ENCODE measurements at places on chromosomes 1 and 21.

GRCh38 chr1:178091986-178092745, 1.7 kb upstream of the RASAL2 start:
- DNase-seq = no peak

GRCh38 chr1:60224523-60224922, 151.0 kb upstream of the C1orf87 start:
- no peak for DNase-seq

DNA sequence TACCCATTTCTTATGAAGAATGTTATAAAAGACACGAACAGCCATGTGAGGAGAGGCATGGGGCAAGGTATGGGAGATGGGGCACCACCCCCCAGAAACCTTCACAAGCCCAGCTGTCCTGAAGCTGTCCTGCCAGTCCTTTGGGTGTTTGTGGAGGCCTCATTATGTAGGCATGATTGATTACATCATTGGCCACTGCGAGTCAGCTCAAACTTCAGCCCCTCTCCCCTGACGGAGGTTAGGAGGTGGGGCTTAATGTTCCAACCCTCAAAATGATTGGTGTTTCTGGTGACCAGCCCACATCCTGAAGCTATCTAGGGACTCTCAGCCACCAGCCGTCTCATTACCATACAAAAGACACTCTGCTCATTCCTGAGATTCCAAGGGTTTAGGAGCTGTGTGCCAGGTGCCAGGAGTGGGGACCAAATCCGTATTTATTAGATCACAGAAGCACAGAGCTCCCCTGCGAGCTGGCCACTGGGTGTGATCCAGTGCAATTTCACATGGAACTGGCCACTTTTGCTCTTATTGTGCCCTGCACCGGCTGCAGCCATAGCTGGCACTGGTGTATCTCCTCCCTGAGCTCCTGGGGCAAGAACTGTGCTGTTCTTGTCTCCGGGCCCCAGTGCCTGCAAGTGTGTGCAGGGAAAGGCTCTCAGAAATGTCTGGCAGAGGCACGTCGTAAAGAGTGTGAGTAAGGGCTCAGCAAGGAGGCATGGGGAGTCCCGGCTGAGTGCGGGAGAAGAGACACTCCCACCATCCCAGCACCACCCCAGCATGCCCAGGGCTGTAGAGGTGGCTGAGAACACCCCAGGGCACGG, 10.5 kb downstream of the KIAA1614 start:
- DNase-seq = no peak

GRCh38 chr1:99181892-99182291, 82.4 kb upstream of the PLPPR4 start:
- DNase-seq = no peak

DNA sequence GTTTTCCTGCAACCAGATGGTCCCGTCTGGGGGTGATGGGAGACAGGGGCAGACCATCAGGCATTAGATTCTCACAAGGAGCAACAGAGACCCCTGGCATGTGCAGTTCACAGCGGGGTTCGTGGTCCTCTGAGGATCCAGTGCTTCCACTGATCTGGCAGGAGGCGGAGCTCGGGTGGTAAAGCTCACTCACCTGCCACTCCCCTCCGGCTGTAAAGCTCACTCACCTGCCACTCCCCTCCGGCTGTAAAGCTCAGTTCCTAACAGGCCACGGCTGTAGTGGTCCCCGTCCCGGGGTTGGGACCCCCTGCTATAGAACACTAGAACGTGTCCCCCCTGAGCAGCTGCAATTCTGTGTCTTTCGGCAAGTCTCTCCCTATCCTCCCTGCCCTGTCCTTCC, 4.6 kb downstream of the KRTAP10-12 start:
- no peak for DNase-seq

DNA sequence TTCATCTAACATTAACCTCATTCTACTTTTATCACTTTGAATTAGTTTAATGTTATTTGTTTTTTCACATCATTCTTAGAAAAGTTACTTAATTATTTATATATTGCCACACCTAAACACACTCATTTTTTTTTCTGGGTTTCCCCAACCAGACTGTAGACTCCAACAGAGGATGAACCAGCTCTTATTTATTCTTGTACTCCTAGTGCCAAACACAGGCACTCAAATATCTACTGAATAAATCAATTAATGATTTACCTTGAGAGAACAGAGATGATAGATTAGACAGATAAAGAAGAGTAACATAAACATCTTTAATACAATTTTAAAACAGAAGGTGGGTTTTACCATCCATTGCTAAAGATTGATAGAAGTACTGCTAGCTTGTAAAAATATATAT, 35.6 kb downstream of the EGLN1 start:
- no peak for DNase-seq
